SHP77 treated with DMSO at 0.1 percent for 48 hours (cell line): ENCODE measurements at places on chromosomes 4 and X.
A peak's percentile ranks its signal among the peaks of the same experiment; 100 is the strongest.

DNA sequence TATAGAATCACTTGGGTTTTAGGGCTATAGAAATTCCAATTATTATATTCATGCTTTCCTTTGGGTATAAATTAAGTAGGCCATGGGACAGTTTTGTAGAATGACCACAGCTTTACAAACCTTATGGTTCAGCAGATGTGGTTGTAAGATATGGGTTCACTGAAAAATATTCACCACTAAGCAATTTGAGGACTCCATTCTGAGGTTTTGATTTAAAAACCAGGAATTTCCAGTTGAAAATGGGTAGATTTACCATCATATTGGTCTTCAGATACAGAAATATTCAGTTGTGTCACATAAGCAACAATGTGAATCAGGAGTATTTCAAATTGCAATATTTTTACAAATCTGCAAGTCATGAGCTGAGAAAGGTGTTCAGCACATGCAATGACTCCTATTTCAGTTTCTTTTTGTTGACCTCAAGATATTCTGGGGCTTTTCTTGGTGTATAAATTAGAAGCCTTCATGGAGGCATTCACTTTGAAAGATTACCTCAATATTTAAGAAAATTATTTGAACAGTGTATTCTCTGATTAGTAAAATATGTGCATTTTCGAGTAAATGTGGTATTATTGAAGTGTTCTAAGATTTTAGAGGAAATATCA is 218.4 kb upstream of the HCCS start:
- no peak for DNase-seq

- DNase-seq = peak; percentile 55
These were observed 127.9 kb downstream of the KLHL8 start for GRCh38 chr4:87092389-87093141.

DNA sequence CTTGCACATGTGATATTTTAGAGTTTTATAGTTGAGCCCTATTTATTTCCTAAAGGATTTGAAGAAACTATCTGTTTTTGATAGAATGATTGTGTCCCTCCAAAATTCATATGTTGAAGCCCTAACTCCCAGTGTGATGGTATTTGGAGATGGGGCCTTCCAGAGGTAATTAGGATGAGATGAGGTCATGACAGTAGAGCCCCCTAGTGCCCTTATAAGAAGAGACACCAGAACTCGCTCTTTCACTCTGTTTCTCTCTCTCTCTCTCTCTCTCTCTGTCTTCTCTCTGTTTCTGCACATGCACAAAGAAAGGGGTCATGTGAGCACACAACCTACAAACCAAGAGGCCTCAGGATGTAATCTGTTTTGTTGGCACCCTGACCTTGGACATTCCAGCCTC is 921.9 kb upstream of the DIAPH2 start:
- DNase-seq = no peak

DNA sequence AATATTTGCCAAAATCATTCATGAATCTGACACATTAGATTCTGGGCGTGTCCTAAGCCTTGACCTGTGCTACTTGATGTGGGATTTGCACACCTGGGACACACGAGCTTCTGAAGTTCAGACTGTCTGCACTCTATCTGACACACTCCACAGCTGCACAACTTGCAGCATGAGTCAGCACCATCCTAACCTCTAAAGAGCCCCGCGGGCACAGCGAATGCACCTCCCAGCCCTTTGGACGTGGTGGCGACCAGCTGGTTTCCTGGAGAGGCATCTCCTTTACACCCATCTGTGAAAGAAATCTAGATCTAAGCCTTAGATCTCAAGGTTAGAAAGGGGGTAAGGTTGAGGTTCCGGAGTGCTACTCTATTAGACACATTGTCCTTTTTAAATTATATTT is 69.2 kb downstream of the SORBS2 start:
- DNase-seq = no peak

DNA sequence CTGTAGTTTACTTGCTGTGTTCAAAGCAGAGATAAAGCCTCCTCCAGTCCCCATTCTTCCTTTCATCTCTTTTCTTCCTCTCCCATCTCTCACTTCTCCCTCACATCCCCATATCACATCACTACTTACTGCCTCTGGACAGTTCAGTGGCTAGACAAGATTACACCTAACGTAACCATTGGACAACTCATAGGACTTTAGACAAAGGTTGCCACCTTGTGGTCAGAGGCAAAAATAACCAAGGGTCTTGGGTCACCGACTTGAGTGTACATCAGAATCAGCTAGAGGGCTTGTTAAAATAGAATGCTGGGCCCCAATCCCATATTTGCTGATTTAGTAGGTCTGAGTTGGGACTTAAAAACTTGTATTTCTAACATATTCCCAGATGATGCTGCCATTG is 109.3 kb upstream of the DGKK start:
- peak; percentile 36 for DNase-seq

GRCh38 chrX:53188763-53189162 is 36.2 kb downstream of the KDM5C start:
- DNase-seq = no peak

DNA sequence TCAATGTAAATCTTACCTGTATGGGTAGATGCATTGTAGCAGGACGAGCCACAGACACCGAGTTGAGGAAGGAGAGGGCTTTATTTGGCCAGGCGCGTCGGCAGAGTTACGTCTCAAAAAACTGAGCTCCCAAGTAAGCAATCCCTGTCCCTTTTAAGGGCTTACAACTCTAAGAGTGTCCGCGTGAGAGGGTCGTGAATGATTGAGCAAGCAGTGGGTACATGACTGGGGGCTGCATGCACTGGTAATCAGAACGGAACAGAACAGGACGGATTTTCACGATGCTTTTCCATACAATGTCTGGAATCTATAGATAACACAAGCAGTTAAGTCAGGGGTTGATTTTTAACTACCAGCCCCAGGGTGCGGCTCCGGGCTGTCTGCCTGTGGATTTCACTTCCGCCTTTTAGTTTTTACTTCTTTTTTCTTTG is 524.9 kb upstream of the HTR2C start:
- no peak for DNase-seq

- no peak for DNase-seq
These were observed 66.7 kb upstream of the VCX2 start for GRCh38 chrX:8237718-8238117.

- no peak for DNase-seq
These were observed 114.2 kb downstream of the PPARGC1A start for GRCh38 chr4:23775694-23776093.

- no peak for DNase-seq
These were observed 109.8 kb upstream of the HPGD start for GRCh38 chr4:174631901-174632758.

GRCh38 chr4:62717154-62717553 is 1517.0 kb downstream of the ADGRL3 start:
- no peak for DNase-seq

DNA sequence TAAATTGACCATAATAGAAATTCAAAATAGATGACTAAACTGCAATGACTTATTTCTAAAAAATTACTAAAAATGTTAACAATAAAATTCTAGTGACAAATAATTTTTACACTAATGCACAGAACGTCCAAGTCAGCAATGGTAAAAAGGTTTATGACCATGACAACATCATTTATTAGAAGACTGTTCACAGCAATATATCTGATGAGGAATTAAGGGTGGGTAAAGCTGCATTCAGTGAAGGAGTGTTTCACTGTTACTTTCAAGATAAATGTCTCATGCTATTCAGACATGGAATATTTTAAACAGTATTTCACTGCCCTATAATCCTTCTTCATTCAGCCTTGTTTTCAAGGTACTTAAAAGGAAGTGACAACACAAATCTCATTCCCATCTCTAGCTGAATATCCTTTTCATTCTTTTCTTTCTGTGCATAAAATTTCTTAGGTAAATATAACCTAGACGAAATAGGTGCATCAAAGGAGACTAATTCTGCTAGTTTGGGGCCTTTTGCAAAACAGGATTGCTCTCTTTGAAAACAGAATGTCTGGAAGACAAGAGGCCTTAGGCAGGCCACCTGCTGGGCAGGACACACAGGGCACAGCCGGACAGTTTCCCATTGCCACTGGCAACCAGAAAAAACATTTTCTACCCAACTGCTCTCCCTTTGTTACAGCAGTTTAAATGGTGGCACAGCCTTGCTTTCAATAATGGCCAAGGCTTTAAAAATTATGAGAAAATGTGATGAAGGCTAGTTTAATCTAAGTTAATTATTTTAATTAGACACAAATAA is 600.3 kb downstream of the SPRY1 start:
- DNase-seq = no peak

- no peak for DNase-seq
These were observed 14.4 kb downstream of the MCUB start for GRCh38 chr4:109574443-109574850.

- DNase-seq = no peak
These were observed 220.4 kb upstream of the AGTR2 start for GRCh38 chrX:115949900-115950822.

DNA sequence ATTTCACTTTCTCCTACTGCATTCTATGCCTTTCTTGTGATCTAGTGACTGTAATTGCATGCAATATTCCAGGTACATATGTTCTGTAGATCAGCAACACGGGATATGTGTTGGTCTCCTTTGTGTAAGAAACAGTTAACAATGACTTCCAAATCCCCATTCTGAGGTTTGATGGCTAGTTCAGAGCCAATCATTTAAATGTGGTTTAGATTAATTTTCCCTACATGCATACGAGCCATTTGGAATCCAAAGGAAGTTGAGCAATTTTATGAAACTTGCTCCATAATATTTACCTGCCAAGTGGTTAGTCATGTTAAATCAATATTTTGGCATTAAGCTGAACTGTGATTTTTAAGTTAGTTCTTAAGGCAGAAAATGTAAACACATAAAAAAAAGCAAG is 172.8 kb upstream of the DCAF12L2 start:
- DNase-seq = no peak
